ENCODE measurements at places on chromosomes 16 and 17.

- DNase-seq = no peak
These were observed 16.1 kb downstream of the RECQL5 start for GRCh38 chr17:75650874-75651273.

GRCh38 chr16:26133416-26134093 lies 441.8 kb downstream of the HS3ST4 start:
- no peak for DNase-seq

DNA sequence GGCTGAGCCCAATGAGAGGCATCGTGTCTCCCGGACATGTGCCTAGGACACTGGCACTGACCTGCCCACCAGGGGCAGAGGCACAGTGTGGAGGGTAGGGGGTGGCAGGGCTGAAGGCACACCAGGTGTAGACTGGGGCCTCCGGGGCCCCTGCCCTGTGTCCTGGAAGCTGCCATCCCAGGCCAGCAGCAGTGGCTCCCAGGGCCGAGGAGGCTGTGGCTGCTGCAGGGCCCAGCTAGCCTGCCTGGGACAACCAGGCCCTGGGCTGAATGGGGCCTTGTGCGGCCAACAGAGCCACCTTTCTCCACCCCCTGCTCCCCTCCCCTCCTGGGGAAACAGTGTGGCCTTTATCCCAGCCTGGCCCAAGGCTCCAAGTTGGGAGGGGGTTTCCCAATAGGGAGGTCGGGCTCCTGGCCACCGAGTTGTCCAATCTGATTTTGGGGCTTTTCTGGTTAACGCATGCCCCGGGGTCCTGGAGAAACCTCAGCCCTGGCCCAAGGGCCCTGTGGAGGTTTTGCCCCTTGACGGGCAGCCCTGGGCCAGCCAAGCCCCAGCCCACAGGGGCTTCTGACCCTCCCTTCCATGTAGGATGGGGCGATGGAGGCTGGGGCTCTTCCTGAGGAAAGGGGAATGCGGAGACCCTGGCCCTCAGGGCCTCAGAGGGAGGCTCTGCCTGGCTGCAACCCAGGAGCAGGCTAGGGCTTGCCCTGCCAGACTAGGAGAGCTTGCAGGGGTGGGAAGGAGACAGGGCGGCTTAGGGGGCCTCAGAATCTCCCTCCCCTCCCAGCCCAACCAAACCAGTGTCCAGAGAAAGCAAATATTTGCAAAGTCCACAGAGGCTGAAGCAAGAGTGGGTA lies 4.2 kb downstream of the MTSS2 start:
- no peak for DNase-seq

- DNase-seq = no peak
These were observed 112.9 kb downstream of the METRNL start for GRCh38 chr17:83192161-83192788.

- no peak for DNase-seq
These were observed 24.3 kb upstream of the CDH15 start for GRCh38 chr16:89147085-89147817.

- no peak for DNase-seq
These were observed 15.5 kb upstream of the MMD start for GRCh38 chr17:55437159-55437605.

DNA sequence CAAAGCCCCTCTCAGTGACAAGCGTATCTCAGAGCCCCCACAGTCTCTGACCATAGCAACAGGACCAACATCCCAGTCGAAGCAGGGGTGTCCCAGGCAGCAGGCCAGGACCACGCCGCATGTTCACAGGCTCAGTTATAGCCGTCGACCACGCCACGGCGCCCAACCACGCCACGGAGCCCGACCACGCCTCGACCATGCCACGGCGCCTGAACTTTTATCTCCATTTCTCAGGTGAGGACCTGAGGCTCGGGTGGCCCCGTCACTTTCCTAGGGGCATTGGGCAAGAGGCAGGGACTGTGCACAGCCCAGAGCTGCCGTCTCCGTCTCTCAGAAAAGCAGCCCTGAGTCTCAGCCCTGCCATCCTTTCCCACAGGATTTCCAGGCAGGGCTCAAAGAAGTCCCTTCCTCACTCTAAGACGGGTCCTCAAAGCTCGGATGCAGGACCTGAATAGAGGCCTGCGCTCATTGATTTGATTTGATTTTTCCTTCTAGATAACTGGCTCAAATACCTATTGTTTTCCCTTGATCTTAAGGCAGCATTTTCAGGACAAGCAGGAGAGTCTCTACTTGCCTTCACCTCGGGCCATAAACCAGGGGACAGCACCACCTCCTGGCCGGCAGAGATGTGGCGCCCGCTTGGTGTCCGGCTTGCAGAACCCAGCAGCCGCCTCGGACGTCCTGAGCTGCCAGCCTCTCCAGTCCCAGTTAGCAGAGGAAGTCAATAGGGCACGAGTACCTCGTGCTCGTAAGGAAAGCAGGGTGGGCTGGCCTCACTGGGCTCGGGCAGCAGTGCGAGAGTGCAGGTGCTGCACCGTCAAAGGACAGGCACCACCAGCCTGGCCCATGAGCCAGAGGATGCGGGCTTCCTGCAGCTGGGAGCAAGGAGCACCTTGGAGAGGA lies 38.8 kb downstream of the C16orf95 start:
- DNase-seq = peak; percentile 4

- no peak for DNase-seq
These were observed 100.2 kb downstream of the CYLD start for GRCh38 chr16:50842013-50842505.

- DNase-seq = no peak
These were observed 33.4 kb downstream of the PRMT7 start for GRCh38 chr16:68344252-68344651.

- no peak for DNase-seq
These were observed 16.0 kb upstream of the KCNJ16 start for GRCh38 chr17:70059071-70059470.

DNA sequence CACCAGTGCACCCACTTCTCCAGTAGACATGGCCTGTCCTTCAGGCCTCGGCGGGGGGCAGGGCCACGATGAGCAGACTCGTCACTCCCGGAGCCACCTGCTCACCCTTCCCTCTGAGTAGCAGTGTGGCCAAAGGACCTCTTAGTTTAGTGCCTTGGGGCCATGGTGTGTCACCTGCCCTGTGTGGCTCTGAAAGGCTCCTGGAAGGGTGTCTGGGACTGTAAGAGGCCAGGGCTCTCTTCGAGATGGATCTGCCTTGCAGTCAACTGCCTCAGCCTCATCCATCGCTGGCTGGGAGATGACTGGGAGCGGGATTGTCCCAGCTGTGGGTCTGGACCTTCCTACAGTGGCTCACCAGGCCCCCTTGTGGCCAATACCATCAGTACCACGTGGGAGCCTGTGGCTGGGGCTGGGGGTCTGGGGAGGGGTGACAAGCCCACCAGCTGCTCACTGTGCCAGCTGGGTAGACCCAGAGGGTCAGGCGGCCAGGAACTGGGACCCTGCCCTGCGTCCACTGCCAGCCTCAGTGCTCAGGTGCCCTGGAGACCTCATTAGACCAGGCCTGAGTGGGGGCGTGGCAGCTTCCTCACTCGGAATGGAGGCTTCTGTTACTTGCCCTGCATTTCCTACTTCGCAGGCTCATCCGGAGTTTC lies 133.4 kb downstream of the OR1D5 start:
- peak; percentile 9 for DNase-seq

- DNase-seq = peak; percentile 84
These were observed at the start of gene AURKB for GRCh38 chr17:8209907-8210760. Gene AURKB, minus strand, starts transcription at chr17:8210575. Its CDS starts 351 bp downstream, at chr17:8210224.

DNA sequence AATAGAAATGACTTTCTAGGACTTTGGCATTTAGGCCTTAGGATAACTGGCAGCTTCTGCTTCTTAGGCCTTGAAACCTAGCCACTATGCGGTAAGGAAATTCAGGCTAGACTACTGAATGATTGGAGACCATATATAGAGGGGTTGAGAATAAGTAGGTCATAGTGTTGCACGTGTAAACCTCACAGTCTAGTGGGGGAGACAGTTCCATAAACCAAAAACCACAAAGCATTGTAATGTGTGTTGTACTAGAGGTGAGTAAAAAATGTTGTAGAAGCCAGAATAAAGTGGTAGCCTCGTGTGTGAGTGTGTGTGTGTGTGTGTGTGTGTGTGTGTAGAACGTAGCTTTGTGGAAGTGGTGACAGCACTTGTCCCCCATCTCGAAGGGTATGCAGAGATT lies 188.5 kb downstream of the MAP2K6 start:
- DNase-seq = no peak

GRCh38 chr16:70588565-70588964 lies 57.8 kb upstream of the IL34 start:
- no peak for DNase-seq

DNA sequence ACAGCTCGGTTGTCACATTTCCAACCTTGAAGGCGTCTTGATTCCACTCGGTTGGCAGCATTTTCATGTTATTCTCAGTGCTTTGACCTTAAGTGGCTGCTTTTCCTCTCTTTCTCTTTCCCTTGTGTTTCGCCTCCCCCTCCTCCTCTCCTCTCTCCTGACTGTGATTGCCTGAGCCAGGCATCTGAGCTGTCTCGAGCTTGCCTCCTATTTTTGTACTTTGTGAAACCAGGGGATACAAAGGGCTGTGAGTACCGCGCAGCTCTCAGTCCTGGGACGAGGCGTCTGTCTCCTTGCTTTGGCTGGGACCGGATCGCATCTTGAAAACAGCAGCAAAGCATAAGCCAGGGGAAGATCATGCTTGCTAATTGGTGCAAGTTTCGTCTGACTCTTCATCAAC lies 48.8 kb upstream of the SDK2 start:
- DNase-seq = no peak

- no peak for DNase-seq
These were observed 2.1 kb downstream of the XYLT1 start for GRCh38 chr16:17468611-17469010.

- no peak for DNase-seq
These were observed 34.0 kb downstream of the RAB11FIP4 start for GRCh38 chr17:31425282-31426040.

GRCh38 chr16:31386157-31386984 lies 6.8 kb upstream of the ITGAD start:
- peak; percentile 18 for DNase-seq

GRCh38 chr17:5780476-5780875 lies 196.2 kb upstream of the NLRP1 start:
- DNase-seq = no peak

DNA sequence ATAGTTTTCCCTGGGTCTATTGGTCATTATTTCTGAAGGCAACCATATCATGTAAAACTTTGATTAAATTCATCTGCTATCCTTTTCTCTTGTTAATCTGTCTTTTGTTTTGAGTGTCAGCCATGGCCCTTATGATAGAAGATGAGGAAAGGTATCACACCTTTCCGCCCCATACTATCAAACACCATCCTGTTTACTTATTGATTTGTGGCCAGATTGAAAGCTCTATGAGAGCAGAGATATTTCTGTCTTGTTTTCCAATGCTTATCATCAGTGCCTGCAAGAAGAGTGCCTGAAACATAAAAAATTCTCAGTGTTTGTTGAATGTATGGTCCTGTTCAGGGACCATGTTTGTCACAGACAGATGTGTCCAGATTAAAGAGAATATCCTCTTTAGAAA lies 22.6 kb upstream of the DHX8 start:
- DNase-seq = no peak

GRCh38 chr16:88705801-88706228 lies 393 bp downstream of the RNF166 start:
- DNase-seq = no peak

All from activated CD4-positive, alpha-beta T cell treated with anti-CD3 and anti-CD28 coated beads for 24 hours (primary cell).